ENCODE measurements at places on chromosomes 6 and 20.

GRCh38 chr6:83429857-83430610 is 817 bp downstream of the ME1 start:
- no peak for DNase-seq

DNA sequence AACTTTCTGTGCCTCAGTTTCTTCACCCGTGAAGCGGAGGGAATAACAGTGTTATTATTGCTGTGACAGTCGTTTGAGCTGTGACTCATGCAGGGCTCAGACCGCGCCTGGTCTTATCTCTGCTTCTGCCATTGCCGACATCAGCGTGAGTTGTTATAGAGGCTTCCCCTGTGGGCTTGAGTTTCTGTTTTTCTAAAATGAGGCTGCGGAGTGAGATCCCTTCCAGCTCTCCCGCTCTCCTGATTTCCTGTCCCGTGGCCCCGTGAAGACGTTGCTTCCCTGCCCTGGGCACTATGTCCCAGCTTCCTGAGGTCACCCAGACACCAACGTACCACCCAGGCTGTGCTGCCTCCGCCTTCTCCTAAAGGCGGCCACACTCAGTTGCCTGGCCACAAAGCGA is 278.5 kb downstream of the BMP7 start:
- no peak for DNase-seq

- DNase-seq, result no peak
Measured at GRCh38 chr6:2097464-2097863, 147.9 kb downstream of the GMDS start.

DNA sequence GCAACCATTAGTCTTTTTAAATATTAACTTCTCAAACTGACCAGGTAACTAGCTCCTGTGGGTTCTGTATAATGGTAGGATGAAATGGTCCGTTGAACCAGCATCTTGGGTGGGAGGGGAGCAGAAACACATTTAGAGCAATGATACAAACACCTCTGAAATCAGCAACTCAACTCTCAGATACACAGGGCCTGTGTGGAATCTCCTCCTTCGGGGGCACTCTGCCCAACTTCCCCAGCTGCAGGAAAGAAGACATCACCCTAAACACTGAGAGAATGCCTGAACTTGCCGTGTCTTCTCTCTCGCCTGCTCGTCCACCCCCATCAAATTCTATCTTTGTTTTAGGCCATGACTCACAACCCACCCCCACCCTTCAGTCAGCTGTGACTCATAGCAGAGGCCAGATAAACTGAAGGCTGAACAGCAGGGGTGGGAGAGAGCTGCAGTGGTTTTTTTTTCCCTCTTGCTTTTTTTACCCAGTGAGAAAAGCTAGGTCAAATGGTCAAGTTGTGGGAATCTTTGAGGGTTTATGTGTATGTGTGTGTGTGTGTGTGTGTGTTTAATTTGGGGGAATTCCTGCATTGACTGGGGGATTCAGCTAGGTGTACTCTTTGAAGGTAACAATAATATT is 593.4 kb upstream of the JAG1 start:
- no peak for DNase-seq

DNA sequence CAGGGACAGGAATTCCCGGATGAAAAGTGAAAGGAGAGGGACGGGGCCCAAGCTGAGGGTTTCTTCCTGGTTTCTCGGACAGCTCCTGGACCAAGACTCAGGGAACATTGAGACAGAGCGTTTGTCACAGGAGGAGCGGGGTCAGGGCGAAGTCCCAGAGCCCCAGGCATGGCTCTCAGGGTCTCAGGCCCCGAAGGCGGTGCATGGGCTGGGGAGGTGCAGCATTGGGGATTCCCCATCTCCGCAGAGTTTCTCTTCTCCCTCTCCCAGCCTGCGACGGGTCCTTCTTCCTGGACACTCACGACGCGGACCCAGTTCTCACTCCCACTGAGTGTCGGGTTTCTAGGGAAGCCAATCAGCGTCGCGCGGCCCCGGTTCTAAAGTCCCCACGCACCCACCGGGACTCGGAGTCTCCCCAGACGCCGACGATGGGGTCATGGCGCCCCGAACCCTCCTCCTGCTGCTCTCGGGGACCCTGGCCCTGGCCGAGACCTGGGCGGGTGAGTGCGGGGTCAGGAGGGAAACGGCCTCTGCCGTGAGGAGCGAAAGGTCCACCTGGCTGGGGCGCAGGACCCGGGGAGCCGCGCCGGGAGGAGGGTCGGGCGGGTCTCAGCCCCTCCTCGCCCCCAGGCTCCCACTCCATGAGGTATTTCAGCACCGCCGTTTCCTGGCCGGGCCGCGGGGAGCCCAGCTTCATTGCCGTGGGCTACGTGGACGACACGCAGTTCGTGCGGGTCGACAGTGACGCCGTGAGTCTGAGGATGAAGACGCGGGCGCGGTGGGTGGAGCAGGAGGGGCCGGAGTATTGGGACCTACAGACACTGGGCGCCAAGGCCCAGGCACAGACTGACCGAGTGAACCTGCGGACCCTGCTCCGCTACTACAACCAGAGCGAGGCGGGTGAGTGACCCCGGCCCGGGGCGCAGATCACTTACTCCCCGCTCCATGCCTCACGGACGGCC is 54.6 kb upstream of the POLR1H start:
- no peak for DNase-seq

- no peak for DNase-seq
Measured at GRCh38 chr6:101613556-101613955, 220.0 kb downstream of the GRIK2 start.

GRCh38 chr6:162055365-162055764 is 672.2 kb downstream of the PRKN start:
- no peak for DNase-seq

- no peak for DNase-seq
Measured at GRCh38 chr6:154847318-154847717, 114.1 kb downstream of the SCAF8 start.

- no peak for DNase-seq
Measured at GRCh38 chr6:11952316-11952715, 59.8 kb upstream of the HIVEP1 start.

DNA sequence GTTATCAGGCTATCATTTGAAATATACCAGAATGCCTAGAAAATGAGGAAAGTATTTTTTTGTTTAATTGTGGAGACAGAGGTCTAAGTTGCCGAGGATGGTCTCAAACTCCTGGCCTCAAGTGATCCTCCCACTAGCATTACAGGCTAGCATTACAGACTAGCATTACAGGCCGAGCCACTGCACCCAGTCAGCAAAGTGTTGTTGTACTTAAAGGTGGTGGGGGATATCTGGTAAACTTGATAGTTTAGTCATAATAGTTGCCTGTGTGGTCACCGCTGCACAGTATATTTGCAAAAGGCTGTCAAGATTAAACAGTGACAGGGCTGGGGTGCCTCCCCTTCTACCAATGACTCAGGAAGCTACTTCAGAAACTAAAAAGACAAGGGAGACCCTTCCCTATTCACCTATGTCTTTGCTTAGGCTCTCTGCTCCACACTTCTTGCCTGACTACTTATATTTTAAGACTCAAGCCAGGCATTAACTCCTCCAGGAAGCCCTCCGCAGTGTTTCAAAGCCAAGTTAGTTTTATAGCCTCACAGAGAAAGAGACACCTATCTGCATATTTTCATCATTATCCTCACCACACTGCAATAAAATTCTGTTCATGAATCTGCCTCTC is 3.1 kb upstream of the AKIRIN2 start:
- DNase-seq, result no peak

DNA sequence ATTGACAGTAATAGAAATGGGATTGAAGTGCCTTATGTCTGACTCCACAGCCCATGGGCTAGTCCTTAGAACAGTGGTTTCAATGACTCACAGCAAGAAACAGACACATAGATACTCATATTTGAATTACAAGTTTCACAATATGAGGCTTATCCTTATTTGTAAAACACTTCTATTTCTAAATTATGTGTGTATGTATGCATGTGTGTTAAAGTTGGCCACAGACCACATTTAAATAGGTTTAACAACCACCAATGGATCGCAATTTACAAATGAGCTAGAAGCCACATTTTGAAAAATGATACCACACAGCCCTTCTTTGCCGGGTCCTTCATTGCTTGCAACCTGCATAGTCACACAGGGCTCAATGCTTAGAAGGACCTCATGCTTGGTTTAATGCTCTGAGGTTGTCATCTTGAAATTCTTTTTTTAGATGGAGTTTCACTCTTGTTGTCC is 157.8 kb upstream of the PREP start:
- no peak for DNase-seq

- no peak for DNase-seq
Measured at GRCh38 chr6:161256407-161256806, 17.5 kb downstream of the AGPAT4 start.

DNA sequence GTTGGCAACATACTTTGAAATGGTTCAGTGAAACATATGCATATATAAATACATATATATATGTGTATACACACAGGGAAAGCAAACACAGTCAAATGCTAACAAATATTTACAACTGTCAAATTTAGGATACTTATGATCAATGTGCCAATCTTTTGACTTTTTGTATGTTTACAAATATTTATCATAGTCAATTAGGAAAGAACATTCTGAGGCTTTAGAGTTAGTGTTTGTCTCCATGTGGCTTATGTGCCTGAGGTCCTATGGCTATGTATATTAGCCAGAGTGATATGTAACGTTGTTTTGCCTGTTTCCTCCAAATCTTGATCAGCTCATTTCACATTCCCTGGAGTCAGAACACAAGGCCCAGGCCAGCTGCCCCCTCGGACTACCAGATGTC is 126.5 kb upstream of the MAN1A1 start:
- DNase-seq, result no peak

- DNase-seq, result no peak
Measured at GRCh38 chr6:39167866-39168625, 53.1 kb upstream of the SAYSD1 start.

DNA sequence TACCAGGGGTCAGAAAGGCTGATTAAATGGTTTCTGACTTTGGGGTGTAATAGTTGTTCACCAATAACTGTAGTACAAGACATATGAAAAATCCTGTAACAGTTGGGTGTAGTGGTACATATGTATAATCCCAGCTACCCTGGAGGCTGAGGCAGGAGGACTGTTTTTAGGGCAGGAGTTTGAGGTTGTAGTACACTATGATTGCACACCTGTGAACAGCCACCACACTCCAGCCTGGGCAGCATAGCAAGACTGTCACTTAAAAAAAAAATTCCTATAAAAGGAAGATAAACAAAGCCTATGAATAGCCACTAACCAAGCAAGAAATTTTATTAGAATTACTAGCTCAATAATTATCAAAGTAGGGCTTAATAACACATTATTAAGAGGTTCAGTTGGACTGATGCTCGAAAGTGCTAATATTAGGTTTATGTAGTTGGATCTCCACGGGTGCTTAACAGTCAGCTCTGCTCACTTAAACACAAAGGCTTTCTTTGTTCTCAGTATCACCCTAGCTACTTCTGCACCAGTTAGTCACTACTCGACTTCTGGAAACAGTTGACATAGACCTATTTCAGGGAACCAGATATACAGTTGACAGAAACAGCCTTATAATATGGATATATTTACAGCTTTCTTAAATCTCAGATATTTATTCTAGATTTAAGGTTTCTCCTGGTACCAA is 113.0 kb downstream of the MTFR2 start:
- no peak for DNase-seq

- DNase-seq, result no peak
Measured at GRCh38 chr6:156161471-156161870, 615.7 kb upstream of the ARID1B start.

DNA sequence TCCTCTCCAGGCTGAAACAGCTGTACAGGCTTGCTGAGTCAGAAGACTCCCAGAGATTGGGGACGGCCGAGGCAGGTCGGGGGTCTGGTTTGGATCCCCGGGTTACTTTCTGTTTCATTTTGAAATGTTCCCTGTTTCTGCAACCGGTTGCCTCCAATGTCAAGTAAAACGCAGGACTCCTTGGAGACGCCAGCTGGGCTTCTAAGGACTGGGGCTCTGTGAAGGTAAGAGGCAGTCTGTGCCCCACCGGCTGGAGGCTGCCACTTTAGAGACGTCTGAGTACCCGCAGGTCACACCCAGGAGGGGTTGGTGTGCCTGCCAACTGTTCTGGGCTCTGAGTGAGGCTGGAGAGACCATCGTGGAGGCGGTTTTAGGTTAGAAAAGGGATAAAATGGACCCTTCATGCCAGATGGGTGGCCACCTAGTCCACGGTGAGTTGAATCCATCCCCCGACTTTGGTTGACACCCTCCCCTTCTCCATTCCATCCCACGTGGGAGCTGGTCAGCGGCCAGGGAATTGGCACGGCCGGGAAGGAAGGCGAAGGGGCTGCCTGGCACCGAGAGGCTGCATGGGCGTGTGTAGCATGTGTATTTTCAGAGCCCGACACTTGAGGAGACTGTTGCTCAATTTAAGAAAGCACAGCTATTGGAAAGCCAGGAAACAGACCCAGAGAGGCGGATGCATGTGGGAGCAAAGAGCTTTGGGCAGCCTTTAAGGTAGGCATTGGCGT is 240.9 kb downstream of the PHACTR1 start:
- no peak for DNase-seq

- DNase-seq, result no peak
Measured at GRCh38 chr6:125533710-125534397, 215.6 kb upstream of the HEY2 start.

DNA sequence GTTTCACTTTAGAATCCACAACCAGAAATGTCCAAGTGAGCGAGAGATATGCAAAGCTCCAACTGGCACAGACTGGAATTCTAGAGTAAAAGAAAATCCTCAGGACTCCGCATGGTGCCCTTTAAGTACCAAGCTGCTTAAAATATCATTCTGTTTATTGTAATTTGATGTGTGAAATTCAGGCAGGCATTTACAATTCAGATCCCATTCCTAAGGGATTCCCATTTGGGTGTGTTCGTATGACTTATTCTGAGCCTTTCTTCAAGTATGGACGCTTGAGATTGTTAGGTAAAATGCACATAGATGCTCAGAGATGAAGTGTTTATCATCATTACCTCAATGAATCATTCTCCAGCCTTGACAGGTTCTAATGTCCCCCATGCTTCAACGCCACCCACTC is 99.3 kb upstream of the EEF1E1 start:
- DNase-seq, result no peak

DNA sequence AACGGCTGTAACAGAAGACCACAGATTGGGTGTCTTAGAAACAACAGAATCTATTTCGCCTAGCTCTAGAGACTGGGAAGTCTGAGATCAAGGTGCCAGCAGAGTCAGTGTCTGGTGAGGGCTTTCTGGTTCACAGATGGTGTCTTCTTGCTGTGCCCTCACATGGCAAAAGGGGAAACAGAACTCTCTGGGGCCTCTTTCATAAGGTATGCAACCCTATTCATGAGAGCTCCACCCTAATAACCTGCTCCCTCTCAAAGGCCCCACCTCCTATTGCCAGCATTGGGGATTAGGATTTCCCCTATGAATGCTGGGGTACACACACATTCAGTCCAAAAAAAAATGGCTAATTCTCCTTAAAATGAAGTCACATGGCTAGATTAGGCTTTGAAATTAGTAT is 10.0 kb downstream of the TXNDC5 start:
- no peak for DNase-seq

DNA sequence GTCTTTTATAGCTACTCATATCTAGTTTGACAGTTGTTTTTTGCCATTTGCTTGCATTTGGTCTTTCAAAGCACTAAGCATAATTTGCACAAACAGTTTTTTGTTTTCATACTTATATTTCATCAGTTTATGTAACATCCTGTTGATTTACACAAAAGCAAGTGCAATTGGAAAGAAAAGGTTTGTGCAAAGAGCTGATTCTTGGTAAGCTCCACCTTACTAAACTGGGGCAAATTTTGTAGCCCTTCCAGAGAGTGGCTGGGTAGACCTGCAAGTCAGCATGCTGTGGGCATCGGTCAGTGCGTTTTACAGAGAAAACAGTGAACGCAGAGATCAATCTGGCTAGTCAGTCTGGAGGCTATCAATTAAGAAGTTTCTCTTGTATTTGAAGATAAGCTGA is 34.5 kb downstream of the TXLNB start:
- DNase-seq, result no peak
